Kidney (tissue), 22 donors: ENCODE measurements at places on chromosomes 3 and 15. TPM values are rescaled to one million over a fixed set of nuclear protein-coding genes. Genes with fewer than 3 reads are reported as not detected.

The STRIT1 gene
- total RNA-seq: not detected

GRCh38 chr3:110006913-110007312 lies 669.6 kb upstream of the DPPA4 start:
- DNase-seq: no peak

DNA sequence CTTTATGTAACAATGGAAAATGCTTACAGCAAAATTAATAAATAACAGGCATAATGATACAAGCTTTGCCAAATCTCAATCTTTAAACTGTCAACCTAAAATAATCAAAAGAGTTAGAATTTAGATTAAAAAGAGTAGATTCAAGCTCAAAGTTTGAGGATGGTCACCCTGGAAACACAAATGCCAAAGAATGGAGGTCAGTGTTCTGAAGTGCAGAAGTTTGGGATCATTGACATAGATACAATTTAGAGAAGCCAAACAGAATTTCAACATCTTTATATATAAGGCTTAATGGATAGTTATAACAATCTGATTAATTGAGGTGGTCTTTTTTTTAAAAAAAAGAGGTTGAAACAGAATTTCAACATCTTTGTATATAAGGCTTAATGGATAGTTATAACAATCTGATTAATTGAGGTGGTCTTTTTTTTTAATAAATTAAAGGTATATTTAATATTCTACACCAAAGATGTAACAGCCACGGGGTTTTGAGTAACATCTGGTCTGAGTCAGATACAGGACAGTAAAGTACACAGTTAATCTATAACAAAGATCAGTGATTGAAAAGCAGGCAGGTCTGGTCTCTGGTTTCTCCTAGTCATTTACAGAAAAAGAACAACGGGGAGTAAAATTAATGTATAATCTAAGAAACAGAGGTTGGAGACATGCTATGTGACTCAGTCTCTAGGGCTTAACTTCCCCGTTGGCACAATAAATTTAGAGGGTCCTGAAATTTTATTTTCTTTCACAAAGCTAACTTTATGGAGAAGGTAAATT lies 490.7 kb downstream of the GBE1 start:
- DNase-seq: peak; percentile 15

DNA sequence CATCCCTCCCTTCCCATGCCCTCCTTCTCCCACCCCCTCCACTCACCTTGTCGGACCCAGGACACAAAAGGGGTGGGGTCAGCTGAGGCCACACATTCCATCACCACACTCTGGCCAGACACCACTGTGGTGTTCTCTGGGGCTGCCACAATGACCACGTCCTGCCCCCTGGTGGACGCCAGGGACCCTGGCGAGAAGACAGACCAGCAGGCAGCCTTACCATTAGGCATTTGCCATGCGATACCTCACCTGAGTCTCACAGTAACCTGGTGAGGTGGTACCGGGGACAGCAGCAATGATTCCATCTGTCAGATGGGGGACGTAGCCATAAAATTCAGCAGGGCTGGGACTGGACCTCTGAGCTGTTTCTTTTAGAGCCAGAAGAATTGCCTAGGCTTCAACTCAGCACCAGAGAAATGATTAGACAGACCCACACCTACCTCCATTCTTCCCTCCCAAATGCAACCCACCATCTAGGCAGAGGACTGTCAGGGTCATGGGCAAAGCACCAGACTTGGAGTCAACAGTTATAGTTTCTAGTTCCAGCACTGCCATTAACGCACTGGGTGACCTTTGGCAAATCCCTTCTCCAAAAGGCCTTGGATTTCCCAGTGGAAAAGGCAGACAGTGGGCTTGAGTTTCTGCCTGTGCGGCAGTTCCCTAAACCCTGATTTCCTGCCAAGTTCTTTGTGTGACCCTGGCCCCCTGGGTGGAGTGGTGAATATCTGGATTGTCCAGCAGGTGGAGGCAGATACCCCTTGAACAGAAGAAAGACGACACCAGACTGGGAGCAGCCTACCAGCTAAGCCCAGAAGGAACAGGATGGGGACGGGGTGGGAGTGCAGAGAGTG lies 21.8 kb downstream of the IGDCC4 start:
- DNase-seq: peak; percentile 77

- DNase-seq: no peak
Observed at GRCh38 chr15:22257047-22258008, 177.0 kb downstream of the OR4M2 start.

The PAK6 gene
- total RNA-seq: 11.9 TPM

GRCh38 chr3:70753572-70753971 lies 441.1 kb upstream of the MDFIC2 start:
- DNase-seq: no peak

The GP9 gene
- total RNA-seq: not detected

DNA sequence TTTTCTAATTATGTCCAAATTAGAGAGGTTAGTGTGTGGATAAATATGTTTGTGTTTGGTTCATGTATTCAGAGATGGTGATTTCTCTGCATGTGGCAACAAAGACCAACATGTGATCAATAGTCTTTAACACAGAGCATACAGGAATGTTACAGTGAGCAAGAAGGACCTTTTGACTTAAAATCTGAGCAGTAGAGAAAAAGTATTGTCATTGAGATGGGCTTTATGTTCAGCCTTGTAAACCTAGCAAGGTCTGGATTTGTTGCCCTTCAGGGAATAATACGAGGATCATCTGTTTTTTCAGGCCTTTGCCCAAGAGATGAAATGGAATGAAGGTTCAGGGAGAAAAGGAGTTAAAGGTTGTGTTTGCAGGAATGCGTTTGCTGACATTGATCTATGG lies 161.8 kb upstream of the NECTIN3 start:
- no peak for DNase-seq

The FOXB1 gene
- total RNA-seq: not detected

- no peak for DNase-seq
Observed at GRCh38 chr3:46492890-46493547, 4.8 kb upstream of the RTP3 start.
